Endothelial cell of coronary artery (primary cell): ENCODE measurements at places on chromosomes 16 and 17. TPM values are rescaled to one million over a fixed set of nuclear protein-coding genes. Genes with fewer than 3 reads are reported as not detected.

Gene WFIKKN2
- total RNA-seq = not detected in 2 replicates

Gene GGT6
- total RNA-seq = not detected in 2 replicates

Gene HES7
- total RNA-seq = 0.09 TPM in 2 replicates

Gene CLDN9
- not detected in 2 replicates for total RNA-seq

Gene SLC35G6
- total RNA-seq = not detected in 2 replicates

Gene GPR139
- total RNA-seq = not detected in 2 replicates

Gene TSNAXIP1
- 0.85 and 0.90 TPM in 2 replicates for total RNA-seq

Gene SLC25A39
- total RNA-seq = 66.9 and 81.9 TPM in 2 replicates

Gene SDR42E2
- under 0.01 and 0.09 TPM in 2 replicates for total RNA-seq

Gene MYOCD
- 0.19 TPM in 1 of 2 replicates, not detected in the other for total RNA-seq

Gene CD300E
- total RNA-seq = not detected in 2 replicates

Gene MRC2
- 44.9 and 109 TPM in 2 replicates for total RNA-seq

Gene SRL
- total RNA-seq = under 0.01 TPM in 2 replicates

Gene TBC1D3E
- total RNA-seq = not detected in 2 replicates

Gene MAP2K6
- 2.5 and 4.0 TPM in 2 replicates for total RNA-seq

Gene FBXL16
- total RNA-seq = under 0.01 and 0.18 TPM in 2 replicates

Gene CA7
- not detected in 2 replicates for total RNA-seq

Gene KRTAP2-4
- not detected in 2 replicates for total RNA-seq

Gene CTF1
- total RNA-seq = 0.09 TPM in 2 replicates

Gene PRR11
- 5.7 and 8.7 TPM in 2 replicates for total RNA-seq

Gene CCL8
- total RNA-seq = not detected in 2 replicates

Gene MSRB1
- 5.8 and 8.2 TPM in 2 replicates for total RNA-seq

Gene GRB7
- total RNA-seq = not detected in 2 replicates

Gene TAT
- not detected in 2 replicates for total RNA-seq

Gene NTN1
- total RNA-seq = 0.09 TPM in 2 replicates

Gene SERPINF2
- total RNA-seq = 0.09 TPM in 1 of 2 replicates, not detected in the other

Gene KRT12
- not detected in 2 replicates for total RNA-seq

Gene KRT25
- total RNA-seq = not detected in 2 replicates

Gene CACNG3
- total RNA-seq = not detected in 2 replicates

Gene SLFN14
- total RNA-seq = not detected in 2 replicates

Gene PIK3R6
- not detected in 2 replicates for total RNA-seq

Gene ABAT
- total RNA-seq = 0.38 and 1.4 TPM in 2 replicates

Gene VMO1
- total RNA-seq = 0.19 and 0.45 TPM in 2 replicates

Gene KIF18B
- 1.7 and 3.1 TPM in 2 replicates for total RNA-seq

Gene CCT6B
- total RNA-seq = 0.38 and 0.90 TPM in 2 replicates
